A549 treated with CORT108297 at 1 μM for 4 hours (cell line): ENCODE measurements at places on chromosomes 5 and 9. TPM values are rescaled to one million over a fixed set of nuclear protein-coding genes. Genes with fewer than 3 reads are reported as not detected.

Gene SV2C
- not detected in 5 replicates for total RNA-seq

Gene STK32A
- 0.15 to 0.50 TPM (median 0.25 TPM) in 5 replicates for total RNA-seq

Gene FOXD4L4
- total RNA-seq, result 0.04 to 0.14 TPM (median 0.08 TPM) in 4 of 5 replicates, not detected in the other

Gene UNC5A
- total RNA-seq, result 0.15 to 0.38 TPM (median 0.31 TPM) in 5 replicates

Gene IFNA2
- total RNA-seq, result not detected in 5 replicates

Gene IFNA13
- not detected in 5 replicates for total RNA-seq

Gene KCNIP1
- not detected in 5 replicates for total RNA-seq

Gene CDKN2B
- not detected in 5 replicates for total RNA-seq

Gene SLC46A2
- 0.02 TPM in 1 of 5 replicates, not detected in the others for total RNA-seq

Gene OR1J2
- total RNA-seq, result not detected in 5 replicates

Gene NDFIP1
- 47.1 to 53.8 TPM (median 51.2 TPM) in 5 replicates for total RNA-seq
